Motor neuron (in vitro differentiated cells): ENCODE measurements at places on chromosomes 12 and 14.

DNA sequence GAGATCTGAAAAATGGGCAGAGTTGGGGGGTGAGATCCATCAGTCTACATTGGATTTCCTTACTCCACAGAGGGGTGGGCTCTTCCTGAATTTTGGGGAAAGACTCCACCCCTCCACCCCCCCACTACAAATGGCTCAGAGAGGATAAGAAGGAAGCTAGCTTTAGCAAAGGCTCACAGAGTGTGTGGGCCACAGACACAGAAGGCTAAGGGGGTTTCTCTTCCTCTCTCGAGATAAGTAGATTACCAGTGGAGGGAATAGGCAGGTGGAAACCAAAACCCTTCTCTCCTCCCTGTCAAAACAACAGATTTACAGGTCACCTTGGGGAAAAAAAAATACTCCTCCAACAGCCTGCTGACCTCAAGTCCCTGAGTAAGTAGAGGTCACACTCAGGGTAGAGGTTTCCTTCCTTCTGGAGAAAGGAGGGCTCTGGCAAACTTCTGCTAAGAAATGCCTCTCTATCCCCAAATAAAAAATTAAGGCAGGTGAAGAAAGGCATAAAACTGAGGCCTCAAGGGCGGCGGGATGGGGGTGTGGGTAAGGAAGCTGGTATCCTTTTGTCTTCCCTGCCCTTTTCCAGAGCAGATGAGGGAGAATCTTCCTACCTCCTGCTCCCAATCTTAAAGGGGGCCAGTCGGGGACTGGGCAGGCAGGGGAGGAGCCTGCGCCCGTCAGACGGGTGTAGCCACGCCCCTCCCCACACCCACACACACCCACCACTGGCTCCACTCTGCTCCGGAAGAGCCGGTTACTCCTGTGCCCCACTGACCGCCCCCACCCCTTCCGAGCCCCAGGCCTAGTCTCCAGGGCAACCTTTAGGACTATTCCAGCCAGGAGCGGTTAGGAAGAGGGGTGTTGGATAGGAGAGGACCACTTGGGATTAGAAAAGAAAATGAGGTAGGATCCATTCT lies 1.9 kb upstream of the BAZ2A start:
- peak; percentile 2 for ATAC-seq

- peak; percentile 90 for ATAC-seq
These were observed at the start of gene SYT10 for GRCh38 chr12:33439587-33440011. Gene SYT10, minus strand, starts transcription at chr12:33439819. Its CDS starts 297 bp downstream, at chr12:33439522.

DNA sequence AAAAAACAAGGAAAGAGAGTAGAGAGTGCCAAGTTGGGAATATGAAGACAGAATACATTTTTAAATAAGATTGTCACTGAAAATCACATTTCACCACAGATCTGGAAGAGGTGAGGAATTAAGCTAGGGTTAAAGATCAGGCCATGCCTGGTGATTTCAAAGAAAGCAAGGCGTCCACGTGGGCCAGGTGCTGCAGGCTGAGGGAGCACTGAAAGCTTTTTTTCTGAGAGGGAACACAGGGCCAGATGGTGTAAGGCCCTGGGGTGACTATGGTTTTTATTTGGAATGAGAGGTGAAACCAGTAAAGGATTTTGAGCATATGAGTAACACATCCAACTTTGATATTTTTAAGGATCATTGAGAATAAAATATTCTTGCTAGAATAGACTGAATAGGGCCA lies 20.9 kb downstream of the SYT1 start:
- ATAC-seq, result peak; percentile 36

GRCh38 chr12:51970904-51971646 lies 19.6 kb downstream of the ACVR1B start:
- ATAC-seq, result no peak
